ENCODE measurements at places on chromosomes 4 and X.

DNA sequence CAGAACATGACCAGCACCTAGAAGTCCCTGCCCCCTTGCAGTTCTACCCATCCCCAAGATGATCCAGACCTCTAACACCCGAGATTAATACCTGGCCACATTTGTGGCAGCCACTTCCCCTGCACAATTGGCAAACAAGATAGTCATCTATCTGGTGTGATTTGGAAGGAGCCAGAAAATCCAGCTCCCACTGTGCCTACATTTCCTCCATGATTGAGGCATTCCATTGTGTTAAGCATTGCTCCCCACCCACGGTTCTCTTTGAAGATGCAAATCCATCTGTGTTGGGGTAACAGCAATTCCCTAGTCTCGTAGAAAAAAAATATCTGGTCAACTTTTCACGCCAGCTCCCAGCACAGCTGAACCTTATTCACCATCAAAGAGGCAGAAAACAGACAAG, 405.0 kb downstream of the BCOR start:
- no peak for DNase-seq

DNA sequence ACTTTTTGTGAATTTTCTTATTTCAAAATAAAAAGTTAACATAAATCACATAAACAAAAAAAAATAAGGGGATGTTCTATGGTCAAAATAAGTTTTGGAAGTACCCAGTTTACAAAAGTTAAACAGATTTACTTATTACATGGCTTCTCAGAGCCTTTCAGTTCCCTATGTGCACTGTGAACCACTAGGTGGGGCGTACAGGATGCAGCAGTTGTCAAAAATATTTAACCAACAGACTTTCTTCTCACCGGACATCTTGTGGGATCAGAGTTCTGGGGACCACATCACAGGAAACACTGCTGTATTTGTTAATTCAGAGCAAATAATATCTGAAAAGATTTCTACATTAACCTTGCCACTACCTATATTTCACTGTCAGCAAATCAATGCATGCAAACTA, 74.1 kb downstream of the SMARCA1 start:
- no peak for DNase-seq

- DNase-seq, result no peak
Observed at GRCh38 chr4:168028568-168028967, 63.8 kb upstream of the ANXA10 start.

GRCh38 chr4:136355970-136356369, 1176.3 kb downstream of the PCDH18 start:
- DNase-seq, result no peak

DNA sequence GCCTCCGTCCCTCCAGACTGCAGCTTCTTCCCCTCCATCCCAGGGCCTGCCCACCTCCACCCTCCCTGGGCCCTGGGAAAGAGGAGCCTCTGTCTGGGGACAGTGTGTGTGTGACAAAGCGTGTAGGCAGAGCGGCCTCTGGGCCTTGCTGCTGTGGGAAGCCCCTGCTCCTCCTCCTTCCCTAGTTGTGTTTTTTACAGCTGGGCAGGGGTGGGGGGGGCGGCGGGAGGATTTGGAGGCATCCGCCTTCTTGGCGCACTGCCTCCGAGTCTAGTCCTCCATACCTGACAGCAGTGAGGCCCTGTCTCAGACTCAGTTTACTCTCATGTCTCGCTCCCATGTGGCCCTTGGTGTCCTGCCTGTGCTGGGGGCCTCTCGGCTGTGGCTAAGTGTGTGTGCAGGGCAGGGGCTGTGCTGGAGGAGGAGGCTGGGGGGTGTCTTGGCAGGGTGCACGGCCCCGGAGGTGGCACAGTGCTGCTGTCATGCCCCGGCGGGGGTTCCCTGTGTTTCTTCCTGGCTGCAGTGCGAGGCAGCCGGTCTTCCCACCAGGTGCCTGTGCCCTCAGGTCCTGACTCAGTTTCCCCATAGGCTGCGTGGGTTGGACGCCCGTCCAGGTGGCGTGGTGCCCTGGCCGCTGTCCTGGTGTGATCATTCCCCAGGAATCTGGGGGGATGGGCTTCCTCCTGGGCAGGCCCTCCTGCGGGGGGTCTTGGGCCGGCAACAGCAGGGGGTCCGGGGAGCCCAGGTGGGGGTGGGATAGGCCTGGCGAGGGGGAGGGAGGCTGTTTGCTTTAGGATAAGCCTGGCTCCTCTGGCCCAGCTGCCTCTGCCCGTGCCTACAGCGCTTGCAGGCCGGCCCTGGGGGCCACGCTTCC, 7.0 kb downstream of the FGFRL1 start:
- DNase-seq, result no peak

DNA sequence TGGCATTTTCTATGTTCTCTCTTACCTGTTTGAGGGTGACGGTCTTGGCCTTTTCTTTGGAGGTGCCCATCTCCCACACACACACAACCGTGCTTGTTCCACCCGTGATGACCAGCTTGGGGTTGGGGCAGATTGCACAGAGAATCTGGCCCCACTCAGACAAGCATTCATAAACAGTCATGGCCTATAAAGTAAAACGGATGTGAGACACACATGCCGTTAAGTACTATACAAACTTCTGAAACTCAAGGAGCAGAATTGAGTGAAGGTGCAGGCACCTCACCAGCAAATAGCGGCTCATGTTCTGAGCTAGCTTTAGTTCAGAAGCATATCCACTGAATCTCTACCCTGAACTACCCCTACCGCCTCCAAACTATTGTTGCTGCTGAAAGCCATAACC, 107.6 kb downstream of the CDS1 start:
- DNase-seq, result no peak

DNA sequence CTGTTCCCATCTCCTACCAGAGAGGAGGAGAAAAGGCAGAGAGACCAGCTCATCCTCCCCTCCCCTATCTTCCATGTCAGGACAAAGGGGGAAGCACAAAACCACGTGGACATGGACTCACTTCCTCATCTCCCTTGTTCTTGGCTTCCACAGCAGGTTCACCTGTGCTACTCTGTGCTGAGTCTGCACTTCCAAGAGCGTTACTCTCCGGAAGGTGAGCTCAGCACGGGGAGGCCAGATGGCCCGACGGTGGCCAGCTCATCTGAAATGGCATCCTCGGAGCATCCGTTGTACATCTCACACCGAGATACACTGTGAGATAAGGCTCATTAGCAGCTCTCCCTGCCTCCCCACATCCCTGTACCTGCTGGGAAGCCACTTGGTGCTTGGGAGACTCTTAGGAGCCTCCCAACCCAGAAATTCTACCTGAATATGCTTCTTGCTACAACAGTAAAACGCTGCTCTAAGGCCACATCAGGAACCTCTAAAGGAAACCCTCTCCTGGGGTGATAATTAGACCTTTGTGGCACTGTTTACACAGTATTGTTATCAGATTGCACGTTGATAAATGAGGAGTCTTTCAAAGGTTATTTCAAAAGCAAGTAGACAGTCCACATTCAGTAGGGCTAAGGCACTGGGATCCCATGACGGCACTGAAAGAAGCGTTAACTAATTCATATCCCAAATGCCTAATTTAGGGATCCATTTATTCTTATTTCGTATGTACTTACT, 19.4 kb downstream of the LGI2 start:
- no peak for DNase-seq

- peak; percentile 7 for DNase-seq
Observed at GRCh38 chr4:56804551-56804950, 16.9 kb downstream of the SPINK2 start.

- DNase-seq, result no peak
Observed at GRCh38 chr4:53004497-53005148, 142.5 kb downstream of the RASL11B start.

- DNase-seq, result peak; percentile 0
Observed at GRCh38 chrX:119468551-119469312, 488 bp downstream of the SLC25A5 start.

- DNase-seq, result no peak
Observed at GRCh38 chr4:113832803-113833202, 71.3 kb upstream of the CAMK2D start.

- DNase-seq, result no peak
Observed at GRCh38 chrX:15723887-15724517, 14.1 kb upstream of the CA5B start.

DNA sequence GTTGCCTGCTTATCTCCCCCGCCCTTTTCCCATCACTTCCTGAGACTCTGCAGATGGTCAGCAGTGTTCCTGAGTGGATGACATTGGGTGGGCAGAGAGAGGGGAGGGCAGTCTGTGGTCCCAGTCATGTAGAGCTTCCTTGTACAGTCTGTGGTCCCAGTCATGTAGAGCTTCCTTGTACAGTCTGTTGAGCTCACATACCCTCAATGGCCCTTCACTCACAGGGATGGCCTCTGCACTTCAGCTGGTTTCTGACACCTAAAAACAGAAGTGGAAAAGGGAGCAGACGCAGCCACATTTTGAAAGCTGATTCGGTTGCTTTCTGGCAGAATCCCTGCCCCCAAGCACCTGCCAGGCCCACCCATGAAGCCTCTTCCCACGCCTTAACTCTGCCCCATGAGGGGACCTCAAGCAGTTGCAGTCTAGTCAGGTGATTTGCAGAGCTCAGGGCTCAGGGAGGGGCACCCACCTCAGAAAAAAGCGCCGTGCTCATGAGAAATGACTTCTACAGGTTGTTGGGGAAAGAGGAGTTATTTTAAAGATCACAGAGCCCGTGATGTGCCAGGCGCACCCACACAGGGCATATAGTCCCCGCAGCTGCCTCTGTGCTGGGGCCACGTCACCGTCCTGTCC, 3.6 kb upstream of the TMEM271 start:
- DNase-seq, result no peak

- no peak for DNase-seq
Observed at GRCh38 chr4:103108542-103108941, 8.9 kb upstream of the BDH2 start.

- DNase-seq, result no peak
Observed at GRCh38 chrX:153573984-153574383, 25.0 kb downstream of the CCNQ start.

- no peak for DNase-seq
Observed at GRCh38 chr4:135114079-135114478, 912.5 kb upstream of the PABPC4L start.

DNA sequence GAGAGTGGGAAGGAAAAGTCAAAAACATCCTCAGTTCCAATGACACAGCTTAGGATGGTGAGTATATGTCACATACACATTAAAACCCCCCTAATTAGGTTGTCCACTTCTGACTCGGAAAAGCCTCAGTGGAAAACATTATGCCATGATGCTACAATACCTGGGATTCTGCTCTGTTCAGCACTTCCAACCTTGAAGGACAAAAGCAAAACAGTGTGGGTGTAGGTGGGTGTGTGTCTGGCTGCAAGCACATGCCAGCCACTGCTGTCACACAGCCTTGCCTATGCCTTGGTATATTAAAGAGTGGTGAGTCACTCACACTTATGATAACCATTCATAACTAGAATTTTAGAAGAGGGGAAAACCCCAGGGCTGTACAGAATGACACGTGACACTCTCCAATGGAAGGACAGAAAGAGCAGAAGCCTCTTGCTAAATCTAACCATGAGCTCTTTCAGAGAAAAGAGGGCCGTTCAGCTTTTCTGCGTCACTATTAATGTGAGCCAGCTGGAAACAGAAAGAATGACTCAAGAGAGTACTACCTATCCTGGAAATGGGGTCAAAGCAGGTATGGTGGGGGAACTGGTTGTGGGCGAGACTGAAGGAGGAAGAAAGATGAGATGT, 159.6 kb downstream of the TET2 start:
- no peak for DNase-seq

- no peak for DNase-seq
Observed at GRCh38 chrX:103614999-103615398, 7.2 kb downstream of the TCEAL3 start.

GRCh38 chr4:101280866-101281600, 66.3 kb downstream of the PPP3CA start:
- no peak for DNase-seq

GRCh38 chr4:156971676-156972378, at the start of gene PDGFC:
Gene PDGFC, minus strand, starts transcription at chr4:156971799. Its CDS starts 896 bp downstream, at chr4:156970903.
- no peak for DNase-seq
